ENCODE measurements at places on chromosomes 16 and 17.

GRCh38 chr16:47309581-47310312 lies 151.1 kb downstream of the ITFG1 start:
- no peak for DNase-seq

DNA sequence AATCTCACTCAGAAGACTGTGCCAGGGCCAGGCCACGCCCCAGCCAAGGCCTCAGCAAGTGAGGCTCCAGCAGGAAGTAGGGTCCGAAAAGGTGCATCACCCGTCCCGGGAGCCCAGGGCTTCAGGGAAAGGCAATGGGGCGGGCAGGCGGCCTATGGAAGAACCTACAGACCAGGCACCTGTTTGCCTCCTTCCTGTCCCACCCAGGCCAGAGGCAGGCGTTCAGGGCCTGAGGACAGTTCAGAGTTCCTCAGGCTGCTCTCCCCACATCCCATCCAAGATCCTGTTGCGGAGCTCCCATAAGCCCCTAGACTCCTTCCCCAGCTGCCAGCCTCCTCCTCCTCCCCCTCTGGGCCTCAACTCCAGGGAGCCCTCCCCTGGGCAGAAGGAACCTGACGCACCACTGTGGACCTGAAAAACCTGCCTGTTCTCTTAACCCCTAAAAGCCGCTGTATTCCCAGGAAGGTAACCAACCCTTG lies 2.3 kb downstream of the CLUH start:
- no peak for DNase-seq

DNA sequence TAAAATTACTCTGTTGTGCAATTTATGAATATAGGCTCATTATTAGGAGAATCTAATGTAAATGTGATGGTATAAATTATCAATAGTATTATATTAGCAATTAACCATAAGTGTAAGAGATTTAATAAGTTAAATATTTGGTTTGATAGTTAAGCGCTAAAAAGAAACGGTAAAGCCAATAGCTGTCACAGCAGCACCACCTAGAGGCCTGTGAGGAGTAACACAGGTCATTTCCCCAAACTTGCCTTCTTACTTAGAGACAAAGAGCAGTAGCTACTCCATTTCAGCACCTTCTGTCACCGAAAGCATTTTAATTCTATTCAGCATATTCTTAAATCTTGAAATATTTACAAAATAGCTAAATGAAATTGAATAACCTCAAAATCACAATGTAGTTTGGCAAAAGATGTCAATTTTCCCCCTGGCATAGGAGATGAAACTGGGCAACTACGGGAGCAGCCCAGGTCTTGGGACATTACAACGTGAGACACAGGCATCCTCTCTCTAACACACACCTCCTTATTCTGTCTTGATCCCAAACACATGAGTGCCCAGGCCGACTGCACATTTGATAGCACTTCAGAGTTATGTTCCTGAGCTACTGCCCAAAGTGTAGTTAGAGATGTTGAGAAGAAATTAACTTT lies 14.3 kb upstream of the DYNLRB2 start:
- DNase-seq = no peak

DNA sequence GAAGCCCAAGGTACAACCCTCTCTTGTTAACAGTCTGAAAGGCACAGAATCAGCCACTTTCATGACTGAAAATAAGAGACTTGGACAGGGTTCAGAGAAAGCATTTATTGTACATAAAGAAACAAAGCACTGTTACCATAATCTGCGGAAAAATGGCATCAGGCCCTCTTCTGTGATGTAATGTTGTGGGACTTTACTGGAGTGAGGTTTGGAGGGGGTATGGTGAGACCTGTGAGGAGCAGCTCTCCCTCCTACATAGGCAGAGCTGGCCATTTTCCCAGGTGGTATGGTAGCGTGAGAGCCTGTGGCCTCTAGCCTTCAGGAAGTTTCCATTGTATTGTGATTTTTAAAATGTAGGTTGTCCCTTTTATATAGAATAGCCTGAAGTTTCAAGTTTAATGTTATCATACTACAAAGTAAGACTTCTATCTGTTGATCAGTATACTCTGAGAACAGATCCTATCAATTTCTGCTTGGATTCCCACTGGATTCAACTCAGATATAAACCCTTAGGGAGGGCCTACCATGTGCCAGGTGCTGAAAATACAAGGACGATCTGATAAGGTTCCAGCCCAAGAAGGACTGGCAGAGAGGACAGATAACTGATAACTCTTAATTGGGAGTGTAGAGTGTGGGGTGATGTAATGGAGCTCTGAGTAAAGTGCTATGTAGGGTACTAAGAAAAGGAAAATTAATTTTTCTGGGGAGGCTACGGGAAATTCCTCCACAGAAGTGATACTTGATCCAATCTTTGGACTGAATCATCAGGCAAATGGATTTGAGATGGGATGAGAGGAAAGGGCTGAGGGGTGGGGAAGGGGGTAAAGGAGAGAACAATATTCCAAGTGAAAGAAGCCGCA lies 4.1 kb upstream of the YPEL2 start:
- no peak for DNase-seq

DNA sequence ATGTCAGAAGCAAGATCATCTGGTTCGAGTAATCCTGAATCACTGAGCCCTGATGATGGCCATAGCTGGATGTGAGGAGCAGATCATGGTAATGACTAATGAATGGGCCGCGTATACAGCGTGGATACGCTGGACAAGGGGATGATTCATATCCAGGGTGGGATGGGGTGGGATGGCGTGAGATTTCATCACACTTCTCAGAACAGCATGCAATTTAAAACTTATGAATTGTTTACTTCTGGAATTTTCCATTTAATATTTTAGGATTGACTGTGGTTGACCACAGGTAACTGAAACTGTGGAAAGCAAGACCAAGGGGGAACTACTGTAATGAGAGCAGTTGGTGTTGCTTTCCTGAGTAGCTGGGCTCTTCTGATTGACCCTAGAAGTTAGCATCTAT lies 225.5 kb downstream of the STX8 start:
- DNase-seq = no peak

GRCh38 chr16:66719246-66719645 lies 22.7 kb upstream of the CMTM4 start:
- no peak for DNase-seq

GRCh38 chr17:50672071-50672470 lies 35.6 kb downstream of the ANKRD40 start:
- no peak for DNase-seq

- DNase-seq = peak; percentile 82
Measured at GRCh38 chr17:35345926-35346771, 27.3 kb downstream of the SLFN11 start.

- no peak for DNase-seq
Measured at GRCh38 chr17:63274146-63274545, 172.0 kb downstream of the CYB561 start.

DNA sequence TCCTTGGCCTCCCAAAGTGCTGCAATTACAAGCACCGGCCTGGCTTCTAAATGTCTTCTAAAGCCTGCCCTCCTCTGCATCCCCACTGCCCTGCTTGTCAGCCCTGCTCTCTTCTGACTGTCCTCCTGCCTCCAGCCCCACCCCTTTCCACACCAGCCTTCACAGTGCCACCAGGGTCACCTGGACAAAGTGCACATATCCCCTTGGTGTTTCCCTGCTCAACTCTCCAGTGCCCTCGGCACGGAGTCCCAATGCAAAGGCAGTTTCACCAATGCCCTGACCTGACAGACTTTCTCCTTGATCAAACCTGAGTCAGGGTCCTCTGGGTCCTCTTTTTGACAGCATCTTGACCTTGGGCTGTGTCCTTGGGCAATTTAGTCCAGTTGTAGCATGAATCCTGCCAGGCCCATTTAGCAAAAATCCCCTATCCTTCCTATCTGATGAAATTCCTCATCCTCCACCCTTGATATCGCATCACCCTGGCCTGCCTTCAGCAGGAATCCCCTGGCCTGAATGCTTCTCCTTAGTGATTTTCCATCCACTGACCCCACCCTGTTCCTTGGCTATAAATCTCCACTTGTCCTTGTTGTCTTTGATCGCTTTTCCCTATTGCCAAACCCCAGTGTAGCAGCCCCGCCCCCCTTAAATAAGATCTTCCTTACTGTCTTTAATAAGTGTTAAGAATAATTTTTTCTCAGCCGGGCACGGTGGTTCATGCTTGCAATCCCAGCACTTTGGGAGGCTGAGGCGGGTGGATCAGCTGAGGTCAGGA lies 42.7 kb upstream of the ETV4 start:
- DNase-seq = peak; percentile 67
